NCI-H774 (cell line): ENCODE measurements at places on chromosomes 16 and 17.
A peak's percentile ranks its signal among the peaks of the same experiment; 100 is the strongest.

DNA sequence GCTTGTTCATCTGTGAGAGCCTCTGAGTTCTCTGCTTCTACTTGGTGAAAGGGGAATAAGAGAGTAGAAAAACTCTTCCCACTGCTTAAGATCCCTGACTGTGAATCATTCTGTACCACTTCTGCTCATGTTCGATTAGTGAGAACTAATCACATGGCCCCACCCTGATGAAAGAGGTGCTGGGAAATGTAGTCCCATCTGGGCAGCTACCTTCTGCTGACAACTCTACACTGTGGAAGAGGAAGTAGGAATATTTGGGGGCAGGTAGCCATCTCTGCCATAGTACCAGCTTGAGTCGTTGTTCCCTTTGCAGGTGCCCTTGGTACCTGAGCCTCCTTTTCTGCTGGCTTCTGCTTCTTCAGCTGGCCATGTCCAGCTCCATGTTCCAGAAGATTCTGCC is 29.9 kb downstream of the NKD1 start:
- DNase-seq, result no peak

- DNase-seq, result no peak
Observed at GRCh38 chr17:28368306-28368831, 1.7 kb downstream of the VTN start.

DNA sequence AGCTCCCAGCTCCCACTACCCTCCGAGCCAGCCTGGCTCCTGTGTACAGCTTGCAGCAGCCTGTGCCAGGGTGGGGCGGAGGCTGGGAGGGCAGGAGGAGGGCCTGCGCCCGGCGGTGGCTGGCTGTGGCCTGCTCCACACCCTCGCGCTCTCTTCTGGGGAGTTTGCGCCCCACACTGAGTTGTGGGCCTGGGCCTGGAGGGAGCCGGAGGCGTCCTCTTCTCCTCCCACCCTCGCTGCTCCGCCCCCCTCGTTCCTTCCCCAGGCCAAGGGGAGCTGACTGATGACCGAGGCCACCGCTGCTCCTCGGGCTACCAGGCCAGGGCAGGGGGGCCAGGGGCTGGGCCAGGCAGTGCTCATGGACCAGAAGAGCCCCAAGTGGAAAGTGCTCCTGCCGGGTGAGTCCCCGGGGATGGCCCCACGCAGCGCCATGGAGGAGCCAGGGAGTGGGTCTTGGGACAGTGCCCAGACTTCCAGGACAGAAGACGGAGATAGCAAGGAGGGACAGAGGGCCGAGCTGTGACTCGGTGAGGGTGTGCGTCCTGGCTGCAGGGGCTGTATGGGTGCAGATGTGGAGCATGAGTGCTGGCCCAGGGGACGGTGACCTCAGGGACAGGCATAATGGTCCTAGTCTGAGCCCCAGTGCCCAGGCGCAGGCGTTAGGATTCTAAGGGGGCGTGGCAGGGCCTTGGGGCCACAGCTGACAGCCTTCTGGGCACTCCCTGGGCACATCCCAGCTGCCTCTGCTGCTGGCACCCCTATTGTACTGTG is 242.1 kb upstream of the GSE1 start:
- DNase-seq, result no peak

DNA sequence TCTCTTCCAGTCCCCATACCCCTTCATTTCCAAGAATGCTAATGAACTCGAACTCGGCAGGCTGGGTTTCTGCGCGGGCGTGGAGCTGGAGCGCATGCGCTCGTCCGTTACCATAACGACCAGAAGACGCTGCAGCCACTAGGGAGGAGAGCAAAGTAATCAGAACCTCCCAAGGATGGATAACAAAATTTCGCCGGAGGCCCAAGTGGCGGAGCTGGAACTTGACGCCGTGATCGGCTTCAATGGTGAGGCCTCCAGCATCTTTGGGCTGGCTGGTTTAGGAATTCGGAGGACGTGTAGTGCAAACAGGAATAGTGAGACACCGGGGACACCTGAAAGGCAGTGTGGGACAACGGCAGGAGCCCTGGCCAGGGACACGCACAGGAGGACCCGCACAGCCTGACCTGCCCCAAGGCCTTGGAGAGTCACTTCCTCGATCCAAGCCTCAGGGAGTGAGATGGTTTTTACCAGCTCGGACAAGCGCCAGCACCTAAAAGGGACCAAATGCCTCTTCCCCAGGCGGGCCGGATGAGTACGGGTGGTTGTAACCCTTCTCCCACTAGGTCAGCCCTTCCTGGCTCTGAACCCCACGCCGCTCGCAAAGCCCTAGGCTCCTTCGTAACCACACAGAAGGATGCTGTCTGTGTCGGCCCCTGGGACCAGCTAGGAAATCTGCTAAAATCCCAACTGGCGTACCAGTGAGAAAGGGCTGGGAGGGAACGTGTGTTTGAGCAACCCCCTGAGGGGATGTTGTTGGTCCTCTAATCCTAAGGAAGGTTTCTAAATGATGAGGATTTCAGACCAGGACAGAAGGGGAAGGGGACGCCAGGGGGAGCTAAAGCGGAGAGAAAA is at the start of gene CFAP52:
CFAP52 (plus strand) TSS at position 122 of the 852 bp plus-strand sequence; CDS start at position 176, 54 bp downstream.
- peak; percentile 12 for DNase-seq

GRCh38 chr16:47726031-47726675 is 265.0 kb downstream of the PHKB start:
- DNase-seq, result no peak

DNA sequence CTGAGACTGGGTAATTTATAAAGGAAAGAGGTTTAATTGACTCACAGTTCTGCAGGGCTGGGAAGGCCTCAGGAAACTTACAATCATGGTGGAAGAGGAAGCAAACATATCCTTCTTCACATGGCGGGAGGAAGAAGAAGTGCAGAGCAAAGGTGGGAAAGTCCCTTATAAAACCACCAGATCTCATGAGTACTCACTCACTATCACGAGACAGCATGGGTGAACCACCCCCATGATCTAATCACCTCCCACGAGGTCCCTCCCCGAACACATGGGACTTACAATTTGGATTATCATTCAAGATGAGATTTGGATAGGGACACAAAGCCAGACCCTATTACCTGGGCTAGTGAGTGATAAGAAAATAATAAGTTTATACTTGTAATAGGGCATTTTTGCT is 70.6 kb upstream of the HS3ST2 start:
- no peak for DNase-seq

DNA sequence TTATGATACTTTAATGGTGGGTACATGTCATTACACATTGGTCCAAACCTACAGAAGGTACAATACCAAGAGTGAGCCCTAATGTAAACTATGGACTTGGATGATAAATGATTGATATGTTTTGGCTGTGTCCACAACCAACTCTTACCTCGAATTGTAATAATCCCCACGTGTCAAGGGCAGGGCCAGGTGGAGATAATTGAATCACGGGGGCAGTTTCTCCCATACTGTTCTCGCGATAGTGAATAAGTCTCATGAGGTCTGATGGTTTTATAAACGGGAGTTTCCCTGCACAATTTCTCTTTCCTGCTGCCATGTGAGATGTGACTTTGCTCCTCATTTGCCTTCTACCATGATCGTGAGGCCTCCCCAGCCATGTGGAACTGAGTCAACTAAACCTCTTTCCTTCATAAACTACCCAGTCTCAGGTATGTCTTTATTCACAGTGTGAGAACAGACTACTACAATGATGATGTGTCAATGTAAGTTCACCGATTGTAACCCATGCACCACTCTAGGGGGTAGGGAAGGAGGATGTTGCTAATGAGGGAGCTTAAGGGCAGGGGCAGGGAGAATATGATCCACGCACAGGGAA is 7.0 kb upstream of the METTL22 start:
- DNase-seq, result no peak

- DNase-seq, result no peak
Observed at GRCh38 chr16:84726669-84727467, 27.1 kb downstream of the USP10 start.

DNA sequence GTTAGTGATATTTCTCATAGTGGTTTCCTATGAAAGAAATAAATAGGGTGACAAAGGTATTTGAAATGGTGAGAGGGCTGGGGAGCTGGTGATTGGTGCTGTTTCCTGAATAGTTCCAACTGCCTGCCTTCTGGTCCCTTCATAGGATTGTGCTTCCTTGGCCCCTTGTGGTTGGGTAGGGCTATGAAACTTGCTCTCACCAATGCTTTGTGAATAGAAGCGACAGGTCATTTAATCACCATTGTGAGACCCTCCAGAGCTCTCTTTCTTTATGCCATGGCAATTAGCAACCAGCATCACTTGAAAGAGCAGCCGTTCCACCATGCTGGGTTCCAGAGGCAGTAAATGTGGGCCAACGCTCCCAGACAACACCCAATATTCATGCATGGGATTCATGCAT is 23.7 kb upstream of the WWOX start:
- no peak for DNase-seq

- DNase-seq, result no peak
Observed at GRCh38 chr16:81094771-81095251, 1.4 kb downstream of the GCSH start.

DNA sequence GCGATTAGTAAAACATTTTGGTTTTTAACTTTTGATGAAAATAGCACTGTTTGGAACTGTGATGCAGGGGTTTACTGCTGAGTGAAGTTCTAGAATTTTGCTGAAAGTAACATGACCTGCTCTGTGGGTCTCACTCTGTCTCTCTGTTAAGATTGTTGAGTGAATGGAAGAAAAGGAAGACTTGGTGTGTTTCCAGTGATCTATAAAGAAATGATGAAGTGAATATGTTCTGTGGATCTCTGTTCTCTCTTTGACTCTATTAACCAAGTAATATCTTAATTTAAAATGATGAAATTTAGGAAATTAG is 148.4 kb downstream of the PRKCA start:
- DNase-seq, result no peak

GRCh38 chr16:12210925-12211869 is 234.7 kb downstream of the SNX29 start:
- DNase-seq, result no peak
